ENCODE measurements at places on chromosomes 3 and 15.

DNA sequence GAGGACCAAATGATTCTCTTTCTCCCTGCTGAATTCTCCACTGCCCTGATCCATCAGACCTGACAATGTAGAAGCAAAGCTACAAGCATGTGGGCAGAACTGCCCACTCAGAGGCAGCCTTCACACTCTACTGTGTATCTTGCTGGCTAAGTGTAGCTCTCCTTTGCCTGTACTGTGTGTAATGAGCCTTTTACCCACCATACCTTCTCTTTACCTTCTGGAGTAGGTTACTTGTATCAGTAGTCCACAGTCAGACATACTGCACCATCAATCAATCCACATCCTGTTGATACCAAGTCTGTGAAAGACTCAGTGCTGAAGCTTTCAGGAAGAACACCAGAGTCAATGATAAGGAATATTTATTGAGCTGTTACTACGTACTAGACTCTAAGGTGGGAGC, 440.7 kb upstream of the ARHGEF26 start:
- DNase-seq = no peak

DNA sequence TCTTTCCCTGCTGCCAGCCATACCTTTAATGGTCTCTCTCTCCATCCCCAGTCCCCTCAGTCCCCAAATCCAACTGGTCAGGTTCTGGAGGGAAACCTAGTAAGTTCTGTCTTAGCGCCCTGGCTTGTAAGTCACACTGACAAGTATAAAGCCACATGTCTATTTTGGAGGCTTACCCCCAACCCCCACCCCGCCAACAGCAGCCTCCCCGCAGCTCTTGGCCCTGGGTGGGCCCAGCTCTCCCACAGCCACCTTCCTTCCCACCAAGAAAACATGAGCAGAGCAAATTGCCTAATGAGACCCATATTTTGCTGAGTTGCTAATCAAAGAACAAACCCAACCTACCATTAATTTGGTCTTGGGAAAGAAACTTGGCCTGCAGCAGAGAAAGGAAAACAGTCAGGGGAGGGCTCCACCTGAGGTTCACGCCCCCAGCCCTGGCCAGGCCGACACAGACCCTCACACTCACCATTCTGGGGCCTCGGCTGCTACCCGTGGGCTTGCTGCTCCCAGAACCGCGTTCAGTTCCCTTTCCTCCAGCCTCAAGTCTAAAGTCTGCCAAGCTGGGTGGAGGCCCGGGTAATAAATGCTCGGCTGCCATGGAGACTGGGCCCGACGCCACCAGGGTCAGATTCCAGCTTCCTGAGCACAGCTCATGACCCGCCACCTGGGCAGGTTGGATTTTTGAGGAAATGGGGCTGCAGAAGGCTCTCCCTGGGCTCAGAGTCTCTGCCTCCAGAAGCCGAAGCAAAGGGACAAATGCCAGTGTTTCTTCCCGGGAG, at the start of gene CALML4:
TSS of gene CALML4 (minus strand) at position 557 of the 782 bp plus-strand sequence. CDS start at position 472, 85 bp downstream.
- no peak for DNase-seq

GRCh38 chr15:61130950-61131942, 97.9 kb downstream of the RORA start:
- DNase-seq = peak; percentile 21

DNA sequence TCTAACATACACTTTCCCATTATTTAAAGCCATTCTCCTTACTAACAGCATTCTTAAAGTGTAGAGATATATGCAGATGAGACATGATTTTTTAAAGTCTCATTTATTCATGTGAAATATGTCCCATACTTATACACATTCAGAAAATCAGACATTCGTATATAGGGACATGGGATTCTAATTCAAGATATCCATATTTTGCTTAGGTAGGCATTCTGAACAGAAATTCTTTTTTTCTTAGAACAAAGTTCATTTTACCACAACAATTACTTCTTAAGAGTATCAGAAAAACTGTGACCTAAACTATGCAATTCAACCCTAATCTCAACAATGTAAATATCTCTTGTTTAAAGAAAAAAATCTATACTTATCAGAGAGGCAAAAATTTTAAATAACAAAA, 16.2 kb downstream of the DCUN1D1 start:
- DNase-seq = no peak

DNA sequence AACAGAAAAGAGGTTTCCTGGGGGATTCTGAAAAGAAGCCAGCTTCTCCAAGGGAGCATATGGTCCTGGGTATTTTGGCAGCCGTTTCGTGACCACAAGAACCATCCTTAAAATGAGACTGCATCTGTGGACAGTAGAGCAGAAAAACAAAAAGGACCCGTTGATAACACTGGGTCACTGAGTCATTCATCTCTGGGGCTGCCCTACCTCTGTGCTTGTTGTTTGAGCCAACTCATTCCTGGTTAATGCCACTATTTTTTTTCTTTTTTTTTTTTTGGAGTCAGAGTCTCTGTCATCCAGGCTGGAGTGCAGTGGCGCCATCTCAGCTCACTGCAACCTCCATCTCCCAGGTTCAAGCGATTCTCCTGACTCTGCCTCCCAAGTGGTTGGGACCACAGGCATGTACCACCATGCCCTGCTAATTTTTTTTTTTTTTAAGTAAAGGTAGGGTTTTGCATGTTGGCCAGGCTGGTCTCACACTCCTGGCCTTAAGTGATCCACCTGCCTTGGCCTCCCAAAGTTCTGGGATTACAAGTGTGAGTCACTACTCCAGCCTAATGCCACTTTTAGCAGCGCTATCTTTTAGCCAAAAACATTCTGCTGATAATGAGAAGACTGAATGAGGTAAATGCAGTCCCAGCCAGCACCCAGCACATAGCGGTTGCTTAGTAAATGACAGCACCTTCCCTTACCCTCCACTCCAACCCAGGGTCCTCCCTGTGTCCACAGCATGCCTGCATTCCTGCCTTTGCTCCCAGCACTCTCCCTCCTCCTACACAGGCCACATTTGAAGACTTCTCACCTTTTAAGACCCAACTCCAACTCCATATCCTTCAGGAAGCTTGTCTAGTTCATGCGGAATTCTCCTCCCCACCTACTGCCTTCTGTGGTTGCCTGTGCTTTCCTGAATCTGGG, 9.1 kb upstream of the ISL2 start:
- peak; percentile 44 for DNase-seq

DNA sequence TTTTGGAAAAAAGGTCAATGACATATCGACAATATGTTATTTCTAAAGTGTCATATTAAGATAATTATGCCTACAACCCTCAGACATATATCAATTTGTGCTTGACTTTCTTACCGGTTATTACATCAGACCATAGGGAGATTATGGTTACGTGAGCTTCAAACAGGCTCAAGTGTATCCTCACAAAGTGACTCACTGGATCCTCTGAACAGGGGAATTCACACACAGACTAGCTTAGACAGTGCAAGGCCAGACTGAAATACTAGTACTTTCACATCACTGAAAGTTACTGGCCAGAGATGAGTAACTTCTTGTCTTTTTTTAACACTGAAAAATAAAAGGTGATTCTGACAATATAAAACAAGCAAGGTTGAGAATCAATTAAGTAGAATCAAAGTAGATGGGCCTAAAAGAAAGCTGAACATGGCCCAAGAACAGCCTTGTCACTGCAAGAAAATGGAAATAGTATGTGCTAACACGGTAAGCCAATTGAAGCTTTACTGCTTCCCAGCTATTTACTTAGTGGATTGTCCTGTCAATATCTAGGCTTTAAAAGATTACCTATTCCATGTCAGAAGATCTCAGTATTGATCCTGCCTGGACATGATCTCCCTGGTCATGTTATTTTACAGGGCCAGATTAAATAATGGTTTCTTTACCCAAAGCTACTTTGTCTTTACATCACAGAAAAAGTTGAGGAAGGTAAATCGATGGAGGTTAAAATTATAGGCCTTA, 848.6 kb downstream of the ROBO1 start:
- peak; percentile 93 for DNase-seq

GRCh38 chr3:147417551-147418295, 8.6 kb downstream of the ZIC1 start:
- no peak for DNase-seq

GRCh38 chr3:188775412-188775811, 396.4 kb upstream of the TPRG1 start:
- no peak for DNase-seq

DNA sequence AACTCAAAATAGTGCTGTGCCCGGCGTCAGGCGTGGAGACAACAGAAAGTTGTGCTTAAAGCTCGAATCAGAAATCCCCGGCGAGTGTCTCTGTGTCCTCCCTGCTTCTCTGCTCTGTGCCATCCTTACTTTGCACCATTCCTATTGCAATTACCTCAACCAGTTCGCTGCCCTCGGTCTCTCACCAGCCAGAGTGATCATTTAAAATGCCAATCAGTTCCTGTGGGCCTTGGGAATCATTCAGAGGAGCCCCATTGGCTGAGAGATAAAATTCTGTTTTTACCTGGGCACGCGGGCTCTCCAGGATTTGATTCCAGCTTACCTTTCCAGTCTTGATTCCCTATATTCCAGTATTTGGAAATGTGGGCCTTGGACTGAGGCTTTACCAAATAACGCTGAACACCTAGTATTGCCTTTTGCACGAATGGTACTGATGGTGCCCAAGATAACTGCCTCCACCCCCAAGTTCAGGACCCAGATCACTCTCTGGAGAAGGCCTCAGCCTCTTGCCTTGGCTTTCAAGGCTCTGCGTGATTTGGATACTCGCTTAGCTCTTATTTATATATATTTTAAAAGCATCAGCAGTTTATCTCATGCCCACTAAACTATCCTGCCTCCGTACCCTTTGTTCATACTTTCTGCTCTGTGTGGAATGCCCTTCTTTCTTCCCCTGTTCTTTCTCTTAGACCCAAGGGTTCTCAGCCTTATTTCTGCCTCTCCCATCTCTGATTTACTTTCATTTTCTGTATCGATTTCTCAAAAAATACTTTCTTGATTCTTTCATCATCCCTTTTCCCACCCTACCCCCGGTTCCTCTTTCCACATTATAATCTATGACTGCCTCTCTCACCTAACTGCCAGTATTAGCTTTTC, 863 bp downstream of the PSMA4 start:
- peak; percentile 29 for DNase-seq

DNA sequence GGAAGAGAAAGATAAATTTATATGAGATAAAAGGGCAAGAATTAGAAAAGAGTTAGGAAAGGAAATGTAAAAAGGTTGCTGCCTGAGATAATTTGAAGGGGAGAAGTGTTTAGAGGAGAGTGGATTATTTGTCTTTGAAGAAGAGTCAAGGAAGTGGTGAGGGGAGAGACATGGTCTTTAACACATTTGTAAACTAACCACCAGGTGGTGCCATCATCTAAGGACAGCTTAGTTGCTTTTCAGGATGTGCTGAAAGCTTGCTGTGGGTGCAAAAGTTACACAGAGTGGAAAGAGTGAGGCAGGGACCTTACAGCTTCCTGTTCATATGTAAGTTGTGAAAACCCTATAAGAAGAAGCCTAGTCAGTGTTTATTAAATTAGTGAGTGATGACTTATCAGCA, 114.1 kb upstream of the DNAJC19 start:
- no peak for DNase-seq

GRCh38 chr3:55524565-55525244, 37.6 kb upstream of the WNT5A start:
- peak; percentile 85 for DNase-seq

DNA sequence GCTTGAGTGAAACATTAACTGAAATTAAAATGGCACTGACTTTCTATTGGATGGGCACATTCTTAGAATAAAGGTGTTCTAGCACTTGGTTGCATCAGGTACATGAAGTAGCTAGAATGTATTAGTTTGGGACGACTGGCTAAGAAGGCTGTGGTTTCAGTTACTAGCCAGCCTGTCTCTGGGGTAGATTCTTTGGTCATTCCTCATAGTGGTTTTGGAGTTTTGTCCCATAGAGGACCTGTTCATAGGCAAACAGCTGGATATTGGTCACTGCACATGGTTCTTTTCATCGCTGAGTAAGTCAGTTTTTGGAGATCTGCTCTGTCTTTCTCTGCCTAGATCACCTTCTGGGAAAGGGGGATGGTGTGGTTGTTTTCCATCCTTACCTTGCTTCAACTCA, 55.3 kb downstream of the ADAMTSL3 start:
- DNase-seq = peak; percentile 58

DNA sequence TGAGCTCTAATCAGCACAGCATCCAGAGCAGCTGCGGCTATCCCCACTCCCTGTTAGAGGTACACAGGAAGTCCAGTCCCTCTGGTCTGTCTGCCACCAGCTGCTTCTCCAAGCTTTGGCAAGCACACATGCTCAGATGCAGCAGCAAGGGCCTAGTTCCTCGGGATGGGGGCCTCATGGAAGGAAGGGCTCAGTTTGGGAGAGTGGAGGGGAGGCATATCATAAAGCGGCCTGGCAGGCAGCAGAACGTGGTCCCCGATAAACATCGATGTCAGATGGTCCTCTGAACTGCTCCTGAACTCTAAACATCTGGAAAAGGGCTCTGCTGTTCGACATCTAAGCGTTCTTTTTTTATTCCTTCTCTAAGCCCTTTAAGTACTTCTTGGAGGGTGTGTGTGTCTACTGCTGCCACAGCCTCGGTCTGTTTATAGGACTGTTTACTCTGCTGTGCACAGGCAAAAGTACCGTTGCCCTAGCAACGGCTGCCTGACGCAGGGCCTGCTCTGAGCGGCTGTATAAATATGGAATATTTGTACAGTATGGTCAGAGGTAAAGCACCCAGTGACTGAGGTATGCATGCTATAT, 74.6 kb downstream of the PRICKLE2 start:
- peak; percentile 89 for DNase-seq

GRCh38 chr3:73474619-73475018, 150.1 kb downstream of the PDZRN3 start:
- DNase-seq = no peak

- no peak for DNase-seq
These were observed 2.7 kb downstream of the PCBP4 start for GRCh38 chr3:51964521-51964920.

DNA sequence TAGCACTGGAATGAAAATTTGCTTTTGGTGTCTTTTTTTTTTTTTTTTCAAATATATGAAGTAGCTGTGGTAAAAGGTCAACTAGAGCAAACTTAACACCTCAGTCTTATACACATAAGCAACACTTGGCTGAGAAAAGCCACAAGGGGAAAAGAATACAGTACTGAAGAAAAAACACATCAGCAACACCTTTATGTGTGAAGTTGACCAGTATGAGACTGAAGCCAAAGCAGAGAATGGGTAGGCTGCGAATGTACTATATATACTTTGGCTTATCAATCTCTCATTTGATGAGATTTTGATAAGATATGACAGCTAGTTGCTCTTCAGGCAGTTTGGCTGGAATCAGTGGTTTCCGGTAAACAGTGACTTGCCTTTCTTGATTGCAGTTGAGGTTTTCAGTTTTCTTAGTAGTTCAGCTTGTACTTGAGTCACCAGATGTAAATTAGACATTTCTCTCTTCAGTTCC, 22.0 kb upstream of the ZCWPW2 start:
- no peak for DNase-seq
